ENCODE measurements at places on chromosomes 2 and 18. TPM values are rescaled to one million over a fixed set of nuclear protein-coding genes. Genes with fewer than 3 reads are reported as not detected.

Gene OTOF
- total RNA-seq = not detected

Gene DAW1
- 4.3 TPM for total RNA-seq

Gene C2orf66
- total RNA-seq = not detected

Gene CEP76
- total RNA-seq = 21.5 TPM

Gene CFC1
- not detected for total RNA-seq

Gene POMC
- total RNA-seq = not detected

Data from Caki2 (cell line).